Activated T-helper 9 cell treated with anti-CD3 and anti-CD28 coated beads, Interleukin-2, amount 50 U/mL, for 16 hours (primary cell): ENCODE measurements at places on chromosomes 7 and 10.
A peak's percentile ranks its signal among the peaks of the same experiment; 100 is the strongest.

- peak; percentile 43 for DNase-seq
These were observed 20.9 kb upstream of the KLF6 start for GRCh38 chr10:3805791-3806461.

DNA sequence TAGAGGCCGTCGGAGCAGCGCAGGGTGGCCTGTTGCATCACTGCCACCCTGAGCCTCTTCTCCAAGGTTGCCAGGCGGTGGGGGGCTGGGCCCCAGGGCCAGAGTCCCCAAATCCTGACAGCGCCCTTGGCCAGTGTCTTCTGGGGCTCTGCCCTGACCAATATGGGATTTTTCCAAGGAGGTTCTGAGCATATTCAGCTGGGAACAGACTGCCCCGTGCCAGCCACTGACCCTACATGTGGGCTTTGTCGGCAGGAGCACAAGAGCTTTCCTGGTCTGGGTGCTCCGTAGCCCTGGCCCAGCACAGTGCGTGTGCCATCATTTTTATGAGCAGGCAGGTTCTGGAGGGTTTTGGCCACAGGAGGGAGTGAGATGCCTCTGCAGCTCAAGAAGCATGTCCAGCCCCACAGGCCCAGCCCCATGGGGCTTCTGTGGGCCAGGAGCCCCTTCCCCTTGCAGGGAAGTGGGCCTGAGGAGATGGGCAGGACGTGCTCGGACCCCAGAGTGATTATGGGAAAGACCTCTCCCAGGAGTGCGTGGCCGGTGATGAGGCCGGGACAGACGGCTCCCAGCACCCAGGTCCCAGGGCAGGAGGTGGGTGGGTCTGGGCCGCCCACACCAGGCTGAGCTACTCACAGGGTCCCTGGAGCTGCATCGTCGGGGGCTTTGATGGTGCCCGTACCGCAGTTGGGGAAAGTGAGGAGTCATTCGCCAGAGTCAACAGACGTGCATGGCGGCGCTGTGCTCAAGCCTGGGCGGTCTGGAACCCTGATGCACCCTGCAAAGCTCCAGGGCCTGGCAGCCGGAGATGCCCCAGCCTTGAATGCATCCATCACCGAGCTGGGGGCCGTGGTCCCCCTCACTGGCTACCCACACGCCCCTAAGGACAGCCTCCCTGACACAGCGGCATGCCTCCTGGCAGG lies 66.6 kb downstream of the PWWP2B start:
- no peak for DNase-seq

- peak; percentile 93 for DNase-seq
These were observed 84.6 kb upstream of the PDGFA start for GRCh38 chr7:604001-604883.

DNA sequence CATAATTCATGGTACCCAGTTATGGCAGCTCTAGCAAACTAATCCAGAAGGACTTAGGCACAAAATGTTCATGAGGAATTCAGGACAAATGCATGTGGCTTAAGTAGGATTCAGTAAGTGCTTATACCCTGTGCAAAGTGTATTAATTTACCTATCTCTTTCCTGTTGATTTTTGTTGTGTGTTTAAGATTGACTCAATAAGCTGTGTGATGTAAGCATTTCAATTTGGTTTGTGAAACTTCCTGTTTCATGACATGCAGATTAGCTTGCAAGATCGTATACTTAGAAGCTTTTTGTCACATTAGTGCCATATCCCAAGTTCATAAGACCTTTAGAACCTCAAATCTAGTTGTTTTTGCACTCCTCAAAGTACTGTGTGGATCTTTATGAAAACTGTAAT lies 416.7 kb downstream of the ARL4A start:
- DNase-seq, result no peak

DNA sequence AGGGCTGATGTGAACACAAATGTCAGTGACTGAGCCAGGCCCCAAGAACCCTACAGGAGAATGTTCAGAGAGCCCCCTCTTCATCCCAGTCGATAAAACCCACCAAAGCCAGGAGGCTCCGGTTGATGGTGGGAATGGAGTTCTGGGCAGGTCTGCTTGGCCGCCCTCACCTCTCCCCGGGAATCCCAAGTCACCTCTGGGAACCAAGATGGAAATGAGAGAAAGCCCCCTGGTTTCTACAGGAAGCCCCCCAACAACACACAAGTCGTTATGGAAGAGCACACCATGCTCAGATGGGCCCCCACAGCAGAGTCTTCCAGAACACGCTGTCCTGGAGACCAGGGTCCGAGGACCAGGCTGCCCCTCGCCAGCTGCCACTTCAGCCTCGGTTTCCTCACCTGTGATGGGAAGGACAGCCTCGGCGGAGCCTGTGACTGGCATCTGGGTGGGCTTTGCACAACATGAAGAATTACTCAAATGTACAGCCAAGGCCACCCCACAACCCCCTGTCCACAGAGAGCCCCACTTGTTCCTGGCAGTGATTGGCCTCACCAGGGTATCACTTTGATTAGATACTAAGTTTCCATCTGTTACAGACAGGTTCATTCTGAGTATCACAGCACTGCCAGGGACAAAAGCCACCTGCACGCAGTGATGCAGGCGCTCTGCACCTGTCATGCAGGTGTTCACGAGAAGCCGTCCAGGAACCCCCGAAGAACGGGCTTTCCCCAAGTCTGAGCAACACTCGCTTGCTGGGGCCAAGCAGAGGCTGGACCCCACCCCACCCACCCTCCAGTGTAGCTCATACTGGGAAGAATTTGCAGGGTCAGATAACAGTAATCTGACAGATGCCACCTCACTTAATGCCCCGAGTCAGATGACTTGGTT lies 57.6 kb downstream of the MKI67 start:
- no peak for DNase-seq

GRCh38 chr10:72834183-72834825 lies 59.2 kb upstream of the OIT3 start:
- DNase-seq, result no peak

DNA sequence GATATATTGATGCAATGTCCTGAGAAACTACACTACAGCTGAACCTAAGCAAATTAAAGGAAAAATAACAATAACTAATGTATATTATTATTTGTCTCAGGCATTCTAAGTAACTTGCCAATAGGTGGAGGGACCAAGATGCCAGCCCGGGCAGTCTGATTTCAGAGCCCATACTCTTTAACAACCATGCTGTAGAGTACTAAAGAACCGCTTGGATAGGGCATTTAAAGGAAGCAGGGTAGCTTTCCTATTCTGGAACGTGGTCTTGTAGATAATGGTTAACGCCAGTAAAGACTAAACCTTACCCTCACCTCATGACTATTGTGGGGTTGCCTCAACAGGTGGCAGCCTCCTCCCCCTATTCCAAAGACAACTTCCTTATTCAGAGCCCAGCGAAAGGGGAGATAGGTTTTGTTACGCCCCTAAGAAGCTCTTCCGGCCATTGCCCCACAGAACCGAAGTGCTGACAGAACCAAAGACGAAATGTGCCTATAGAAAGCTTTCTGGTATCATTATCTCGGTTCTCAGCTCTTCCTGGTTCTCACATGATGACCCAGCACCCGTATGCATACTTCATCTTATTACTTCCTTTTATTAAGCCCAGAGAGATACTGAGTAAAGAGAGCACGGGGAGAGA lies 707 bp upstream of the C1GALT1 start:
- peak; percentile 16 for DNase-seq

- no peak for DNase-seq
These were observed 20.7 kb downstream of the TCERG1L start for GRCh38 chr10:131290781-131291180.

GRCh38 chr10:107054469-107055156 lies 109.9 kb downstream of the SORCS1 start:
- no peak for DNase-seq

DNA sequence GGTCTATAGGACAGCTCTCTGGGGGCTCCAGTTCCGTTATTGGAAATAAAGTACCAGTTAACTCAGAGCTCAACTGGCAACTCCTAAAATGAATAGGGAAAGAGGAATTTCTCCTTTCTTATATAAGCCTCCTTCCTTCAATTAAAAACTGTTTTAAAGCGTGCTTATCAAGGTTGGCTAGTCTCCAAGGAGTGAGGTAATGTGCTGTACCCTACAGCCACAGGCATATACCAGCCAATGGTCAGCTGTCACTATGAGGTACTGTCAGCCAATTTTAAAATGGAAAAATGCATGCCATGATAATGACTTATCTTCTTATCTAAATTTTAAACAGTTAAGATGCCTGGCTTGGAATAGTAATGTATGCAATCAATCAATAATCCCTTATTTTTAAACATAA lies 76.2 kb downstream of the PLCE1 start:
- DNase-seq, result no peak

GRCh38 chr10:100509241-100509840 lies 10.3 kb downstream of the SEC31B start:
- no peak for DNase-seq

- no peak for DNase-seq
These were observed 61.3 kb downstream of the PDIA4 start for GRCh38 chr7:148967032-148967372.

DNA sequence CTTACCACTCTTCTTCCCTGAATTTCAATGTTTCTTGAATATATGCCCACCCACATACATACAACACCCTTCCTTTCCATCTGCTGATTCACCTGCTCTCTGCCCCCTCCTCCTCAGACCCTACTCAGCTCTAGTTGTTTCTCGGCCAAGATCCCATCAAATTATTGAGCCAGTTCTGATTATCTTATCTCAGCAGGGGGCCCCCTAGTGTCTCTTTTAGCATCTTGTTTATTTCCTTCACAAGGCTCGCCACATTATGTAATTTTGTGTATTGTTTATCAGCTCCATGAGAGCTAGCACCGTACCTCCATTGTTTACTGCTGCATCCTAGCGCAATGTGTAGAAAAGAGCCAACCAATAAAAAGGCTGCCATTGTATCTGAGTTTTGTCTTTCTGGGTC lies 71.9 kb downstream of the FAM13C start:
- no peak for DNase-seq

DNA sequence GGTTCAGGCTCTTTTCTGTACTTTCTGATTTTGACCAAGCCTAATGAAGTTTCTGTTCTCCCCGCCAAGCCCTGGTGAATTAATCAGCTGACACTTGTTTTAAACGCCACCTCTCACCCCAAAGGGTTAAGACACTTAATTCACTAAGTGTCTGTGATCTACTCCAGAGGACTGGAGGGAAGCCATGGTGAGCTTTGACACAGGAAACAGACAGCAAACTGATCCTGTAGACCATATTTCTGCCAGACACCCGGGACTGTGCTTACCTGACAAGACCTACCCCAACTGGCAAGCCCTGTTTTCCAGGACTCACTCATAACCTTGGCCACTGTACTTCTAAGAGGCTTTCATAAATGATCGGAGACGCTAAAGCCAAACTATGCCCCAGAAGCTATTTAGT lies 126.0 kb downstream of the STRA8 start:
- no peak for DNase-seq

GRCh38 chr7:80542398-80542797 lies 30.5 kb upstream of the GNAT3 start:
- no peak for DNase-seq

DNA sequence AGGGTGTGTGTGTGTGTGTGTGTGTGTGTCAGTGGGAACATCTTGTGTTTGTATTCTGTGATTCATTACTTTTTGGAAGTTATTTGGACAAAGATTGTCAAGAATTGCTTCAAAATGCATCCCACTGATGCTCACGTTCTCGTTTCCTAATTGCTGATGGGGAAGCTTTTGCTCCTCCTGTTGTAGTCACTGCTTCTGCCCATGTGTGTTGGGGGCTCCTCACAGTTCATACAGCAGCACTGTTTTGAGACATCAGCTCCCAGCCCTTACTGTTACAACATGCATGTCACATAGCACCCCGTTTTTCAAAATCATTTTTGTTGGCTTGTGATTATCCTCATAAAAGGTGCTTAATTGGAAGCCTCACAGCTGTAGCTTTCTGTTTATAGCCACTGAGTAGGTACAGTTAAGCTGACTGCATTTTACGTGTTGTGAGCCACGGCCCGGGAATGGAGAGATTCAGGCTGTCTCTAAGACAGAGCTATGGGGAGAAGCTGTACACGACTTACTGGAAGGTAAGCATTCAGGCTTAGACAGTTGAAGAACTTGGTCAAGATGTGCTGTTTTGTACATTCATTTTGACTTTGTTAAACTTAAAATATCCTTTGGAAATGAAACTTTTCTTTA lies 87.4 kb downstream of the BICC1 start:
- DNase-seq, result no peak

DNA sequence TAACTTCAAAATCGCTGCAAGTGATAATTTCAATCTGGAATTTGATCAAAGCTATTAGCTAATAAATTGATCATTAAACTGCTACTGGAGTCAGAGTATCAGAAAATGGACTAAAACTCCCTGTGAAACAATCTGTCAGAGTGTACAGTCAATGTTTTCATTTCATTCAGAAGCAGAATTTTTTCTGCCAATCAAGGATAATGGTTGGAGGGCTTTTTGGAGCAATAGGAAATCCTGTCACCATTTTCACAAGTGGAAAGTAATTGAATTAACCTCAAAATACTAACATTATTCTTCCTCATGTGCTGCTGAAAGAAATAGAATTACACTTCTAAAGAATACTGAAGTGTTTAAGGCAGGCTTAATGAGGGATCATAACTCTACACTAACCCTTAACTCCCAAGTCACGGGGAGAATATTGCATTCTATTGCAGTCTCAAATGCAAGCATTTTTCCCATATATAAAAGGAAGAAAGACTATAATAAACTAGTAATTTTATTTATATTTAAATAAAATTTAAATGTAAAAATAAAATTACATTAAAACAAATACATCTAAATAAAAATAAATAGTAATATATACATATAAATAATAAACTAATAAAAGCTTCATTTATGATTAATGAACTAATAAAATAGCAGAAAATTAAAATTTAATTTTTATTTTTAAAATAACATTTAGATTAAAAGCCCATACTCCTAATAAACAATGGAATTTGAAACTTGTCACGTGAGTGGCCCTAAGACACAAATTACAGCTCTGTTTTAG lies 67.1 kb downstream of the SEMA3E start:
- DNase-seq, result no peak

DNA sequence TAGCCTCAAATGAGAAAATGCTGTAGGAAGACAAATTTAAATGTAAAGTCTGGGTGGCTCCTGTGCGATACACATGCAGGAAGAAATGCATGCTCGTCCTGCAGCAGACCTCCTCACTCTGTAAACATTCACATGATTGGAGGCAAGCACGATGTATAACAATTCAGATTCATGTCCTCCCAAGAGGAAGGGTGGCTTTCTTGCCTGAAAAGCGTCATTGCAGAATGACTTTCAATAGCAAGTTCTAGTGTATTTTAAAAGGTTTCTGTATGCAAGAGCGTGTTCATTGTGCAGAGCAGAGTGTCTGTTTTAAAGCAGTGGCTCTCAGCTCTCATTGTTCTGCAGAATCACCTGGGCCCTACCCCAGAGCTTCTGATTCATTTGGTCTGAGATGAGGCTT lies 170.3 kb upstream of the CELF2 start:
- DNase-seq, result no peak

DNA sequence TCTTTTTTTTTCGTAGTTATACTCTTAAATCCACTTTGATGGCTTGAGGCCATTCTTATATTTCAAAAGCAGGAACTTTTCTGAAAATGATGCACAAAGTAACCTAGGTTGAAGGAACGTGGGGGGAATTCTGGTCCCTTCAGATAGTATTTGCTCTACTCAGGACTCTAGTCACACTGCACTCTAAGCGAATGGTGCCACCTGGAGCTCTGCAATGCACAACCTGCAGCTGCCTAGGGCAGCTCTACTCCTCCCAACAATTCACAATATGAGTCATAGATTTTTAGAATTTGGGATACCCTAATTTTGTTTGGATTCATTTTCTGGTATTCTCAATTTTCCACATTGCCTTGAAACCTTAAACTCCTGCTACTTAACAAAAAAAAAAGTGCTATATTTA lies 17.3 kb downstream of the SYPL1 start:
- no peak for DNase-seq
